ENCODE measurements at places on chromosomes 2 and 18.

- DNase-seq, result no peak
Measured at GRCh38 chr2:62641936-62642335, 63.6 kb upstream of the EHBP1 start.

DNA sequence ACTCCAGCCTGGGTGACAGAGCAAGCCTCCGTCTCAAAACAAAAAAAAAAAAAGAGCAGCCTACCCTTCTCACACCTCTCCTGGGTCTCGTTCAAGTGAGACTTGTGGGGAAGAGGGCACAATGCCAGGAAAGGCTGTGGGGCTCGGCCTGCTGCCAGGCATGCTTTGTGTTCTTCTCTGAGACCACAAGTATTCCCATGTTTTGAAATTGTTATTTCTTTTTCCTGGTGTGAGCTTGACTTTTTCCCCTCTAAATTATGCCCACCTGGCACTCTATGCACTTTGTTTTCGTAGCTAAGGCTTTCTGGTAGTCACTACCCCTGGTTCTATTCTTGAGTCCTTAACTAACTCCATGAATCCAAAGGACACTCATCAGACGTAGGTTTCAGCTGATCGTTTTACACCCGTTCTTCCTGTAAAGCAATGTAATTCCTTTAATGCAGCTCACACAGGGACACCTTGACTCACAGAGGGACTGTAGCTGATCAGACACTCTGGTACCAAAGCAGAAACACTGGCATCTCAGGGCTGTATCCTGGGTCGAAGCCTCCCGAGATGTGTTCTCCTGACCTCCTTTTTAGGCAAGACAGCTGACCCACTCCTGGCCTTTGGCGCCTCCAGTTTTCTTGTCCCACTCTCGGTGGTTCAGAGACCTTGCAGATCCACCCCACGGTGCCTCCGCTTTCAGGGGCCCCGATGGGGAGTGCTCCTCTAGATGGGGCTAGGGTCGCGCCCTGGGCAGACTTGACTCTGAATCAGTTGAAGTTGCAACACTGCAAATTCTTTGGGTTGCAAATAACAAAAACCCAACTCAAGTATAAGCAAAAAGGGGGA lies 193.3 kb upstream of the AGAP1 start:
- DNase-seq, result peak; percentile 53

GRCh38 chr2:62495761-62496160 lies 10.2 kb downstream of the TMEM17 start:
- DNase-seq, result no peak

GRCh38 chr2:109247812-109248211 lies 118.8 kb downstream of the SH3RF3 start:
- DNase-seq, result peak; percentile 15

DNA sequence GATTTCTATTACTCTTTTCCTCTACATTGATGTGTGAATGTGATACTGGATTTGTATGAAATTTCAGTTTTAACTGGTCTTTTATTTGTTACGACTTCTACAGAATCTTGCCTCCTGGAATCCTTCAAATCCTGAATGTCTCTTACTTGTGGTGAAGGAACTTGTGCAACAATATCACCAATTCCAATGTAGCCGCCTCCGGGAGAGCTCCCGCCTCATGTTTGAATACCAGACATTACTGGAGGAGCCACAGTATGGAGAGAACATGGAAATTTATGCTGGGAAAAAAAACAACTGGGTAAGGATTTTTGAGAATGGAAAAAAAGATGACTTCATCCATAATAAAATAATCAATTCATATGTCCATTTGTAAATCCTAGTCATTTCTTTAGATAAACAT lies 134.6 kb downstream of the BABAM2 start:
- DNase-seq, result no peak

GRCh38 chr2:154402213-154402612 lies 296.3 kb upstream of the KCNJ3 start:
- DNase-seq, result peak; percentile 55

DNA sequence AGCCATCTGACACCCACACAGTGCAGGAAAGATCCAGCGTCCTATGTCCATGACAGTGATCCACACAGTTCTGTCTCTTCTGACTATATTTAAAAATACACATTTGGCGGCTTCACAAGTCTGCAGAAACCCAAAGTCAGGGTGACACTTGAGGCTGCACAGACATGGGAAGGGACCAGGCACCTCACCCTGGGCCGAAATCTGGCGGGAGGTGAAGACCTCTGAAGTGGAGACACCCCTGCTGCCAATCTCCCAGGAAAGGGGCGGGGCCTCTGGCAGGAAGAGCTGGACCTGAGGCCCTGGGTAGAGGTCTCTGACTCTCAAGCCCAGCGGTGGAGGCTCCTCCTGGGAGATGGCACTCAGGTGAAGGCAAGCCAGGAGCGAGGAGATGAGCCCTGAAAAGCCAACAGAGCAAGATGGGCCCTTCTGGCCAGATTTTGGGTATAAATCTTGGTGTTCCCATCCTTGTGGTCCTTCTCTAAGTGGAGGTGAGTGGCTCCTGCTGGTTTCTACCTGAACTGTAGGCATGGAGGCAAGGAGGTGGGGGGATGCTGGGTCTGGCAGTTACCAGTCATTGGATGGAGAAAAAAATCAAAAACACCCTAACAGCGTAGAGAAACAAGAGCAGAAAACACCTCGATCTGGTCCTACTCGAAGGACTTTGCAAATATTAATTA lies 248.4 kb downstream of the HDAC4 start:
- no peak for DNase-seq

- DNase-seq, result peak; percentile 49
Measured at GRCh38 chr18:57959278-57959677, 84.7 kb upstream of the NEDD4L start.

DNA sequence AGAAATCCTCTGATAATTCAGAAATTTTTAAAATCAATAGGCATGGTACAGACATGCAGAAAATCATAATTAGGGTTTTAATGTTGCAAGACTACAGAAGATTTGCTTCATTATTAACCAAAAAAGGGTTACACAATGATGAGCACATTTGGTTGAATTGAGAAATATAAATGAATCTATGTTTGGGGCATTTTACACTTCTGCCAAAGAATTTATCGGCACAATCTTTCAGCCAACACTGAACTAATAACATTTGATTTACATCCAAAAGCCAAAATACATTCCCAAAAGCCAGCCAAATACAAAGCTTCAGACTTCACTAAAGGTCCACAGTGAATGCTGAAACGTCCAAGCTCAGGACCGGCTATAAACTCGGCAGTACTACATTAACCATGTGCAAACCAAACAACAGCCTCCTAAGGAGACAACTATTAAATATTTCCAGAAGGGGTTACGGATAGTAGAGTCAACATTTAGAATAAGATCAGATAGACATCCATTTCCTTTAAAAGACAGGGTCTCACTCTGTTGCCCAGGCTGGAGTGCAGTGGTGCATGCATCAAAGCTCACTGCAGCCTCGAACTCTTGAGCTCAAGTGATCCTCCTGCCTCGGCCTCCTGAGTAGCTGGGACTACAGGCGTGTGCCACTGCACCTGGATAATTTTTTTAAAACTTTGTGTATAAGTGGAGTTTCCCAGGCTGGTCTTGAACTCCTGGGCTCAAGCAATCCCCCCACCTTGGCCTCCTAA lies 29.4 kb downstream of the SPRED2 start:
- no peak for DNase-seq

- no peak for DNase-seq
Measured at GRCh38 chr2:240179941-240180666, 39.6 kb upstream of the OTOS start.

- DNase-seq, result no peak
Measured at GRCh38 chr2:189022053-189022481, 47.9 kb downstream of the COL3A1 start.

DNA sequence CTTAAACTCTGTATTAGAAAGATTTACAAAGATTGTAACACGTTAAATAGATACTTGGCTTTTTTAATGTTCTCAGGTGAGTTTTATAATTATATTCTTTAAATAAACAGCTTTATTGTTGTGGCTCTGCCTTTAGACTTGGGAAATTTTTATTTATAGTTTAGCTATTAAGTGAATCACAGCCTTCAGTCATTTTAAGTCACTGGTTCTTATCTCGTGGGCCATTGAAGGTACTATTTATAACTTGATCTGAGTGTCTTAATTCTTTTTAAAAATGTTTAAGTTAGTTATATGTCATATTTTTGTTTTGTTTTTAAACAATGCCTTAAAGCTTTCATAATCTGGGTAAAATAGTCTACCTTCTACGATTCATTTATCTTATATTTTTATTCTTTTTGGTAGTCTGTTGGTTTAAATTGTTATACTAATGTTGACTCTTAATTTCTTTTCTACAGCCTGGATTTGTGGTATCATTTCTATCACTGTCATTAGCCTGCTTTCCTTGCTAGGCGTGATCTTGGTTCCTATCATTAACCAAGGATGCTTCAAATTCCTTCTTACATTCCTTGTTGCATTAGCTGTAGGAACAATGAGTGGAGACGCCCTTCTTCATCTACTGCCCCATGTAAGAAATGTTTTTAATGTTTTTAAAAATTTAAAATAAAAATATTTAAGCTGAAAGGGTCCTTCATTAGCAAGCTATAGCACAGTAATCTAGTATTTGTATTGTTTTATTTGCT lies 49.3 kb downstream of the SLC39A10 start:
- DNase-seq, result no peak

GRCh38 chr2:2097549-2097948 lies 233.5 kb downstream of the MYT1L start:
- DNase-seq, result no peak

GRCh38 chr2:237147317-237147716 lies 61.6 kb downstream of the COPS8 start:
- no peak for DNase-seq

GRCh38 chr18:74914052-74914591 lies 294.8 kb downstream of the PTGR3 start:
- DNase-seq, result no peak

GRCh38 chr18:37507239-37507638 lies 58.4 kb downstream of the CELF4 start:
- no peak for DNase-seq

GRCh38 chr2:54908591-54908990 lies 141.7 kb downstream of the RTN4 start:
- DNase-seq, result no peak

DNA sequence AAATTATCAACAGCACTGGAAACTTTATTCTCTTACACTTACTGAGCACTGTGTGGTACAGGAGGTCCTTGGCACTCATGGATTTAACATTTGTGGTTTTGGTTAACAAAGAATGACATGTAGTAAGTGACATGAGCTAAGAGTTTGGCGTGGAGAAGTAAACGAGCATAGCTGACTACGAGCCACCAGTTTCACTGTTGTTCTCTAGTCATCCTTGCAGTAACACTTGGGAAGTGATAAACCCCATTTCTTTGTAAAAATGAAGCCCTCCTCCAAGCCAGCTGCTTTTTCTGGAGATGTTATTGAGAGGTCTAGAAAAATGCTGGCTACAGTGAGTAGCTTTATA lies 32.7 kb downstream of the QPCT start:
- no peak for DNase-seq

DNA sequence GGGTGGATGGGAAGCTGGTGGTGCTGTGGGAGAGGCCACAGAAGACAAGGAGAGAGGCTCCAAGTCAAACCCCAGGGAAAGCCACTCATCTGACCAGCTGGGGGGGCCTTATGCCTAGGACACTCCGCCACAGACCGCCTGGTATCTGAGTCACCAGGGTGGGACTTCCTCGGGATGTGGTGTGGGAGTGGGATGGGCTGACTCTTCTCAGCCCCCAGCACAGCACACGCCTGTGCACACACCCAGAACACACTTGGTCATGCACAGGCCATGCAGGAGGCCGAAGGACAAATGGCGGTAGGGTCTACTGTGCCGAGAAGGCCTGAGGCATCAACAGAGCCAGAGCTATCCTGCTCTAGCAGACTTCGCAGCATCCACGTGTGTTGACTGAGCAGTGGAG lies 136.4 kb downstream of the INHBB start:
- DNase-seq, result no peak

- no peak for DNase-seq
Measured at GRCh38 chr2:200223205-200223784, 83.2 kb upstream of the SPATS2L start.

- no peak for DNase-seq
Measured at GRCh38 chr2:107809835-107810234, 16.9 kb upstream of the RGPD4 start.

- DNase-seq, result no peak
Measured at GRCh38 chr2:63741884-63742579, 99.7 kb upstream of the UGP2 start.

DNA sequence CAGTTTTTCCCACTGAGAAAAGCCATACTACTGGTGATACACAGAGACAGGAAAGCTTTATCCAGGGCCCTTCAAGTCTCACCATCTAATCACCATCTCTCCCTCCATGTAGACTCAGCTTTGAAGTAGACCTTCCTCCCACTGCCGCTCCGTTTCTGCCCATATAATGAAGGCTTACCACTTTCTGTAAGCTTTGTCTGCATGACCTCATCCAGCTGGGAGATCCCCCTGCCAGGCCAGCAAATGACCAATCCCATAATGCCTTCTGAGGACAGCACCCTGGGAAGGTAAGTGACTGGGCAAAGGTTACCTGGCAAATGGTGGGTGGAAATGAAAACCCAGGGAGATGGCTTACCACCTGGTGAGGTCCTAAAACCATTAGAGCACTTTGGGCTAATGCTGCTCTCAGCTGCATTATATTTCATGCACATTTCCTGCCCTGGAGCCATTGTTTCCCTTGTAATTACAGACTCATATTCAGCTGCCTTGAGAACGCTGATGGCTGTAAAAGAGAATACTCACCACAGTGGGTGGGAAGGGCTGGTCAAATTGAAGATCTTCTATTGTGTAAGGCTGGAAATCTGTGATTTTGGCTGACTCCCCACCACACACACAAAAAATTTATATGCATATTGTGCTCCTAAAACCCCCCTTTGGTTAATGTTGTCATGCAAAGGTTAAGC lies 350.7 kb upstream of the SYT4 start:
- DNase-seq, result no peak

GRCh38 chr2:215746887-215747615 lies 266.3 kb downstream of the MREG start:
- DNase-seq, result no peak
